ENCODE measurements at places on chromosomes 11 and 22. TPM values are rescaled to one million over a fixed set of nuclear protein-coding genes. Genes with fewer than 3 reads are reported as not detected.
A peak's percentile ranks its signal among the peaks of the same experiment; 100 is the strongest.

DNA sequence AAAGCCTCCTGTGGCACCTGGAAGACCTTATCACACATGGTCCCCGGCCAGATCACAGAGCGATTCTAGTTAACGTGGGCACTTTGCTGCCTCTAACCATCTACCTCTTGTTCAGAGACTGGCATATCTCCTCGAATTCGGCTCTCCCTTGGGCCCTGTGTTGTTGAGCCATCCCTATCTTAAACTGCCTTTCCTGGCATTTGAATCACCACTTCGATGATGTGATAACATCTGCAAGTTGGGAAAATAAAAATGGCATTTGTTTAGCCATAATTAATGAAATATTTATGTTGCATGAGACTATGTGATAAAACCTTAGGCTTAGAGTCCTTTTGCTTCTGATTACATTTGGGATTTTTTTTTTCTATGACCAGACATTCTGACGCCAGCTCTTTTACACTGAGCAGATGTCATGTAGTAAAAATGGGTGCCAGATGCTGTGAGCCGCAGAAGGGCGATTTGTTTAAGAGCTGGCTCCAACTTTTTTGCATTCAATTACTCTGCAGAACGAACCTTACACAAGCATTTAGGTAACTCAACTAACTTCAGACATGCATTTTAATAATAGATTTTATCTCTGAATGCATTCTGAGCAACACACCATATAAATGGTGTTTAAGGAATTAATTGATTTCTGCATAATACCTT is 58.5 kb upstream of the PARVA start:
- H3K36me3 ChIP-seq: no peaks in the 10 kb centered on the region
- no peak overlapping the region for H3K4me3 ChIP-seq
- no peaks in the 10 kb centered on the region for H3K27me3 ChIP-seq
- H3K27ac ChIP-seq: peak overlapping the region; percentile 37
- DNase-seq: peak; percentile 55
- peaks cover 19% of the 10 kb centered on the region for H3K4me1 ChIP-seq

Gene FOLR2
- not detected for total RNA-seq

Gene VSIG10L2
- total RNA-seq: not detected

- no peak overlapping the region for H3K27ac ChIP-seq
- DNase-seq: no peak
- no peak overlapping the region for H3K4me3 ChIP-seq
- no peaks in the 10 kb centered on the region for H3K36me3 ChIP-seq
- no peaks in the 10 kb centered on the region for H3K27me3 ChIP-seq
- H3K4me1 ChIP-seq: peaks cover 7% of the 10 kb centered on the region
Measured at GRCh38 chr11:74390697-74391096, 7.5 kb downstream of the PGM2L1 start.

DNA sequence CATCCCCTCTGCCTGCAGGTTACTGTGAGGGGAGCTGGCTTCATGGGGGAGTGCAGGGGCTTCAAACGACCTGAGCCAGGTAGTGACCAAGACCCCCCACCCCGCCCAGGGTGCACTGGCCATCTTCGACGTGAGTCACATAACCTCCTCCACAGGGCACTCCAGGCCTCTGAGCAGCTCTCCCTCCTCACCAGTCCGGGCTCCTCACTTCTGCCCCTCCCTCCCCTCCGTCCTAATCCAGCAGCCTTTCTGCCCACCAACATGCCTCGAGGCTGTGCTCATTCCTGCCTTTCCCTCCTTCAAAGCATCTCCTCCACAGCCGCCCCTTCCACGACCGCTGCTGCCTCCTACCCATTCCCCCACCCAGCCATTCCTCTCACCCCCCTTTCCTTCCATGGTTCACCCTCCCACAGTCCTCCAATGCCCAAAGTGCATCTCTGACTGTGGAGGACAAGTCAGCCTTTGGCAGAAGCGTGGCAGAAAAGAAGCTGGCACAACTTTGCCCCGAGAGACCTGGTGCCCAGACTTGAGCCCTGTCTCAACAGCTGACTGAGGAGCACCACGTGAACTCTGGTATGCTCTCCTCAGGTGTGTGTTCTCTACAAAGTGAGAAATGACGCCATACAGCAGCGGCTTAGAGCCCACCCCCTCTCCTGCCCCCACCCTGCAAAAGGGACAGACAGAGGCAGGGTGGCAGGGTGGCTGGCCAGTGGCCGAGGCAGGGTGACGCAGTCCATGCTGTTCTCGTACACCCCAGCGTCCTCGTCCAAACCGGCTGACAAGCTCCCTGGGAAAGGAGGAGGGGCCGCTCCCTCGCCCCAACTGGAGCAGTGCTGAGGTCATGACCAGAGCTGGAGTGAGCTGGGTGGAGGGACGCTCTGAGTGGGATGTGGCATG is 30.4 kb downstream of the OPCML start:
- no peaks in the 10 kb centered on the region for H3K36me3 ChIP-seq
- no peak overlapping the region for H3K27ac ChIP-seq
- H3K27me3 ChIP-seq: no peaks in the 10 kb centered on the region
- no peak for DNase-seq

Gene GVQW3
- 5.9 TPM for total RNA-seq

DNA sequence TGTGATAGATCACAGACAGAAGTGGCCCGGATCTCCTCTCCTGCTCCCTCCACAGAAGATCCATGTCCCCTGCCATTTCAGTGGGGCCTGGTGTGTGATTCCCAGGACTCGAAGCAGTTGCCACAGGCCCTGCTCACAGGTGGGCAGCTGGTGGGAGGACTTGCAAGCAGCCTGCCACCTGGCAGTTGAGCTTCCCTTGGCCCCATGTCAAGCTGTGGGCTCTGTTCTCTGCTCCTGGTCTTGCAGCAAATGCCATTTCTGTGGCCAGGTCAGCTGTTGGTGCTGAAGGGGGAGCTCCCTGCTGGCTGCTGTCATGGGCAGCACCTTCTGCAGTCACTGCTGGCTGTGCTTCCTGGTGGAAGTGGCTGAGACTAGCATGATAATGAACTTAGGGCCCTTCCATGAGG is 59.1 kb upstream of the SLC22A12 start:
- no peaks in the 10 kb centered on the region for H3K36me3 ChIP-seq
- H3K4me1 ChIP-seq: peaks cover 27% of the 10 kb centered on the region
- no peak overlapping the region for H3K4me3 ChIP-seq
- no peaks in the 10 kb centered on the region for H3K27me3 ChIP-seq
- no peak overlapping the region for H3K27ac ChIP-seq

Gene DBX1
- total RNA-seq: 2.5 TPM

DNA sequence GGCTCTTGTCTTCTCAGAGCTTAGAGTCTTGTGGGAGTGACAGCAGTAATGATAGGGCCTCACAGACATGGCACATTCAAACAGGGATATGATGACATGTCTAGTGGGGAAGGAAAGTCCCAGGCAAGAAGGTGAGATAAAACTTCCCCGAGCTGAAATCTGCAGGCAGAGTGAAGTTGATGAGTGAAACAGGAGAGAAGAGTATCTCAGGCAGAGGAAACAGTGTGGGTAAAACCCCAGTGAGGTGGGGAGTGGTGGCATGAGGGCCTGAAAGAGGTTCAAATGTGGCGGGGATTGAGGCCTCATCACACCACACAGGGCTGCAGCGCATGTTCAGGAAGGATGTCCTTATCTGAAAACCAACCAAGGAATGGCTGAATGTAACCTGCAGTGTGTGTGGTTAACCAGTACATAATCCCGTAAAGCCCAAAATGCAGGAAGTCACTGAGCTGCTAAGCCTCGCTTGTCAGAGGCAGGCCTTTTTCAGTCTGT is 153.8 kb upstream of the E2F8 start:
- DNase-seq: no peak
- H3K4me3 ChIP-seq: no peak overlapping the region
- H3K27me3 ChIP-seq: no peaks in the 10 kb centered on the region
- no peak overlapping the region for H3K27ac ChIP-seq
- peaks cover 10% of the 10 kb centered on the region for H3K4me1 ChIP-seq

DNA sequence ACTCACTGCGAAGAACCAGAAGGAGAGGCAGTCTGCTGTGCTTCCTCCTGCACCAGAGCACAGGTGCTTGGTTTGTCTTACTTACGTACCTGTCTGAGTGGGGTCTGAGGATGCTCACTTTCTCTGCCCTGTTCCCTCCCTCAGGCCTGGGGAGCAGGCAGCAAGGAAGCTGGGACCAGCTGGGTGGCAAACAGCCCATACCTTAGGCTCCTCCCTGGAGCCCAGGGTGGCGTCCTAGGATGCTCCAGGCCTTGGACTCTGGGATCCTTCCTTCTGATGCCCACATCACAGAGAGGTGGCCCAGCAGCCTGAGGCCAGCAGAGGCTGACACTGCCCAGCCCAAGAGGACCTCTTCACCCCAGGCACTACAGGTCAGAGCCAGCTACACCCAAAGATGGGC is 593.2 kb downstream of the BRD1 start:
- H3K36me3 ChIP-seq: no peaks in the 10 kb centered on the region
- no peak overlapping the region for H3K27ac ChIP-seq
- H3K27me3 ChIP-seq: peaks cover 49% of the 10 kb centered on the region
- no peak for DNase-seq
- H3K4me1 ChIP-seq: no peaks in the 10 kb centered on the region

- H3K27ac ChIP-seq: peak overlapping the region; percentile 97
- H3K4me1 ChIP-seq: peaks cover 29% of the 10 kb centered on the region
- H3K27me3 ChIP-seq: no peaks in the 10 kb centered on the region
Measured at GRCh38 chr11:121241343-121242211, 51.0 kb upstream of the SC5D start.

DNA sequence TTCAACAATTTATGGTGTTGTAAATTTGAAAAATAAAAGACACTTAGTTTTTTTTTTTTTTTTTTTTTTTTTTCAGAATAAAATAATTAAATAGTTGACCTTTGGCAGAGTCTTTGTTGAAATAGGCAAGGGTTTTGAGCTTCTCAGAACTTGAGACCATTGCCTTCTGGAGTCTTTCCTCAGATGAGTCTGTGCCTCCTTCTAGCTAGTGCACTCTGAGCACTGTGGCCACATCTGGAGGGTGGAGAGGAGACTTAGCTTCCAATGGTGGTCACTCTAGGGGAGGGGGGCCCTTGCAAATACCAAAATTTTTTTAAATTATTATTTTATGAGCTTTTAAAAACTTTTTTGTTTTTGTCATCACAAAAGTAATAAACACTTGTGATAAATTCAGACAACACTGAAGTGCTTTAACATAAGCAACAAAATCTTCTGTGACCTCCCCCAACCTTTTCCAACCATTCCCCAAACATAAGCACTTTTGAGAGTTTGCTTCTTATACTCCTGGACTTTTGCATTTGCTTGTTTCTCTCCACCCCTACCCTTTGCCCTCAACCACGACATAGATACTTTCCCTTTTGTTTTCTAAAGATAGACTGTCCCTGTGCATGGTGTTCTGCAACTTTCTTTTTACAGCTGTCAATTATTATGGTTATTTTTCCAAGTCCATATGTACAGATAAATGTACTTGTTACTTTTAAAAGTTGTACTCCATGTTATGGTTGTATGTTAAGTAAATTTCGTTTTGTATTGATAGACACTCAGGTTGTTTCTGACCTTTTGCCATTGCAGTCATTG is 41.1 kb downstream of the BMAL1 start:
- H3K4me3 ChIP-seq: no peak overlapping the region
- DNase-seq: no peak
- no peaks in the 10 kb centered on the region for H3K4me1 ChIP-seq
- no peaks in the 10 kb centered on the region for H3K36me3 ChIP-seq

DNA sequence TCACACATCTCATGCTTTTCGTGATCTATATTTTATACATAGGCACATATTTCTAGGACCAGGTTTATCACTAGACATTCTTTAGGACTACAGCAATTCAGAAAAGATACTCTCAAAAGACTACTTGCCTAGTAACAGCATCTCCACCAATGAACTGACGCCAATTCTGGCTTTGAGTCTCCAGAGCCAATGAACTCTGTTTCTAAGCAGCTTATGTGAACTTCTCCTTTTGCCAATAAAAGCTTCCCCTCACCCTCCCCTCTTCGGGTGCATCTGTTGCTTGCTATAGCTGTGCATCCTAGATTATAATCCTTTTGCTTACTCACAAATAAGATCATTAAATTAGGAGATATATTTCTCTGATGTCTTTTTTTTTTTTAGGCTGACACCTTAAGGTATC is 11.4 kb upstream of the ANKK1 start:
- H3K27ac ChIP-seq: no peak overlapping the region
- no peak for DNase-seq
- no peaks in the 10 kb centered on the region for H3K27me3 ChIP-seq
- no peaks in the 10 kb centered on the region for H3K4me1 ChIP-seq

- no peaks in the 10 kb centered on the region for H3K27me3 ChIP-seq
- H3K4me3 ChIP-seq: no peak overlapping the region
- no peak for DNase-seq
- H3K36me3 ChIP-seq: no peaks in the 10 kb centered on the region
- no peak overlapping the region for H3K27ac ChIP-seq
Measured at GRCh38 chr11:123183391-123184099, 11.5 kb downstream of the CLMP start.

DNA sequence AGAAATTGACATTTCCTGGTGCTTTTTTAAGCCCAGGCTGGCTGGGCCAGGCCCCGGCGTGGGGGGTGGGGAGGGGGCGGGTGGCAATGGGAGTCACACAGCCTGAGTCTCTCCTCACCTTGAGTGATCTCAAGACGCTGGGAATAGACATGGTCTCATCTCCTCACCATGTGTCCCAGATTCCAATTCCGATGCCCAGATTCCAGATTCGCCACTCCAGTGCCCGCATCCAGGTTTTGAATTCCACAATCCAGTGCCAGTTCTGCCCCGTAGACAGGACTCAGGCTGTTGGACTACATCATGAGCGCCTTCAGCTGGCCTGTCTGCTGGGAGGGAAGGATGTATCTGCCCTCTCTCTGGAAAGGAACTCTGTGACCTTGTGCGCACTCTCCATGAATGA is 19.1 kb downstream of the KCNC1 start:
- H3K27me3 ChIP-seq: no peaks in the 10 kb centered on the region
- no peak overlapping the region for H3K4me3 ChIP-seq
- no peaks in the 10 kb centered on the region for H3K4me1 ChIP-seq
- no peak for DNase-seq
- no peak overlapping the region for H3K27ac ChIP-seq
- H3K36me3 ChIP-seq: no peaks in the 10 kb centered on the region

Data from SJCRH30 (cell line).